ENCODE measurements at places on chromosomes 16 and 17.

DNA sequence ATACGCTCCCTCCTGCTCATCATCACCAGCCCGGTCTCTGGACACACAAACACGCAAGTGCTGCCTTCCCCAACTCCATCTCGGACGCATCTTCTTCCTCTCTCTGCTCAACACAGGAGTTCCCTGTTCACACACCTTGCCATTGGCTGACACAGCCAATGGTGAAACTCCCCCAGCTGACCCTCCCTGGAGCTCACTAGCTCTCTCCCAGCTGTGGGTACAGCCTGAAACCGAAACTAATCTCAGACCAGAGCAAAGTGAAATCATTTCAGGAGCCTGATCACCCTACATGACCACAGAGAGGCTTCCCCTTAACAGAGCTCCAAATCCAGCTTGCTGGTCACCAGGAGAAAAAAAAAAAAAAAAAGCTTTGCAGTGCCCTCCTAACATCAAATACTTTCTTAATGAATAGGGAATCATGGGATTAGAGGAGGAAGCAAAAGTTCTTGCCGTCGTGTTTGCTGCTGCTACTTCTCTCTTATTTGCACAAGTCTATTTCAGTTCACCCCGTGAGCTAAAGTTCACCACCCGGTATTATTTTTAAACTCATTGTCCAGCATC, 8.3 kb downstream of the CUEDC1 start:
- DNase-seq, result peak; percentile 40

DNA sequence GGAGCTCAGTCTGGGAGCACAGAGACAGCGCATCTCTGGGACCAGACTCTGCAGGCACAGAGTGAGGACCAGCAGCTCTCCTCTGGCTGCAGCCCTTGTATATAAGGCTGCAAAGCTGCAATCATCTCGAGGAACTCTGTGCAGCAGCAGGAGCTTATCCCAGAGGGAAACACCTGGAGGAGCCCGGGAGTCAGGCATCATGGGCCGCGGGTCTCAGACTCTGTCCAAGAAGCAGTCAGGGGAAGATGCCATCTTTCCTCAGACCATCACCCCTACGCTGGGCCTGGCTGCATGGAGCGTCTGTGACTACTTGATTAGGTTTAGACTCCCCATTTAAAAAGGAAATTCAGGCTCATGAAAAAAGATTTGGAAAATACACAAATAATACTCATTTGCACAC, 122.0 kb downstream of the IRF8 start:
- no peak for DNase-seq

DNA sequence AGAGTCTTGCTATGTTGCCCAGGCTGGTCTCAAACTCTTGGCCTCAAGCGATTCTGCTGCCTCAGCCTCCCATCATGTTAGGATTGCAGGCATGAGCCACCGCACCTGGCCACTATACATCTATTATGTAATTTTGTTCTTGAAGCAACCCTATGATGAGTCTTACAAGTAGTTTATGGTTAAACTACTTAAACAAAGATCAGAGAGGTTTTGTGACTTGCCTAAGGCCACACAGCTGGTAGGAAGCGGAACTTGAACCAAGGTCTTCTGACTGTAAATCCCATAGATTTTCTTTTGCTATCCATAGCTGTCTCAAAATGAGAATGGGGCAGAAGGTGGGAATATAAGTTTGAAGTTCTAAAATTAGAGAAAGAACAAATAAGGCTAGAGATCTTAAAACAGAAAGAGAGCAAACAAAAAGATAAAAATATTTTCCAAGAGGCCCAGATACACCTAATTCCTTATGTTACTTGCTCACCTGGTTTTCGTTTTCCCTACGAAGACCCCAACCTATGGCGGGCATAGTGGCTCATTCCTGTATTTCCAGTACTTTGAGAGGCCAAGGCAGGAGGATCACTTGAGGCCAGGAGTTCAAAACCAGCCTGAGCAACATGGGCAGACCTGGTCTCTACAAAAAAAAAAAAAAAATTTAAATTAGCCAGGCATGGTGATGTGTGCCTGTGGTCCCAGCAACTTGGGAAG, 32.4 kb downstream of the VWA3A start:
- no peak for DNase-seq

DNA sequence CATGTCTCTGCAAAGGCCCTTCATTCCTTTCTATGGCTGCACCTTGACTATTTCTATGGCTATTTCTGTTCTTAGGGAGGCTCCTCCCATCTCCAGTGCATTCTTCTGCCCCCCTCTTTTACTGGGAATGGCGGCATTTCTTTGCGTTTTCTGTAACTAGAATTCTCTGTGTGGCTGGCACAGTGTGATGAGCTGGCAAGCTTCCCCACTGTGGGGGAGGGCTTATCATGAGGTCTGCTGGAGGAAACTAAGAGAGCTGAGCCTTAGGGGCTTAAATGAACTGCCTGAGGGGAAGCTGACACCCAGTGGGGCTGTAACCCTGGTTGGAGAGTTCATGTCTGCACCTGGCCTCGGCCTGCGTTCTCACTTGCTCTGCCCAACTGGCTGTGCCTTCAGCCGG, 1.5 kb upstream of the CARD14 start:
- DNase-seq, result no peak

- no peak for DNase-seq
These were observed 1.3 kb downstream of the SAMD14 start for GRCh38 chr17:50128441-50129352.

- DNase-seq, result no peak
These were observed 25.7 kb downstream of the DEXI start for GRCh38 chr16:10916534-10916933.

- DNase-seq, result no peak
These were observed at the start of gene IRF8 for GRCh38 chr16:85898521-85899442. Gene IRF8, plus strand, starts transcription at chr16:85899162. Its CDS starts 3,854 bp downstream, at chr16:85903016.

GRCh38 chr16:26595199-26595598, 471.5 kb upstream of the C16orf82 start:
- DNase-seq, result no peak

DNA sequence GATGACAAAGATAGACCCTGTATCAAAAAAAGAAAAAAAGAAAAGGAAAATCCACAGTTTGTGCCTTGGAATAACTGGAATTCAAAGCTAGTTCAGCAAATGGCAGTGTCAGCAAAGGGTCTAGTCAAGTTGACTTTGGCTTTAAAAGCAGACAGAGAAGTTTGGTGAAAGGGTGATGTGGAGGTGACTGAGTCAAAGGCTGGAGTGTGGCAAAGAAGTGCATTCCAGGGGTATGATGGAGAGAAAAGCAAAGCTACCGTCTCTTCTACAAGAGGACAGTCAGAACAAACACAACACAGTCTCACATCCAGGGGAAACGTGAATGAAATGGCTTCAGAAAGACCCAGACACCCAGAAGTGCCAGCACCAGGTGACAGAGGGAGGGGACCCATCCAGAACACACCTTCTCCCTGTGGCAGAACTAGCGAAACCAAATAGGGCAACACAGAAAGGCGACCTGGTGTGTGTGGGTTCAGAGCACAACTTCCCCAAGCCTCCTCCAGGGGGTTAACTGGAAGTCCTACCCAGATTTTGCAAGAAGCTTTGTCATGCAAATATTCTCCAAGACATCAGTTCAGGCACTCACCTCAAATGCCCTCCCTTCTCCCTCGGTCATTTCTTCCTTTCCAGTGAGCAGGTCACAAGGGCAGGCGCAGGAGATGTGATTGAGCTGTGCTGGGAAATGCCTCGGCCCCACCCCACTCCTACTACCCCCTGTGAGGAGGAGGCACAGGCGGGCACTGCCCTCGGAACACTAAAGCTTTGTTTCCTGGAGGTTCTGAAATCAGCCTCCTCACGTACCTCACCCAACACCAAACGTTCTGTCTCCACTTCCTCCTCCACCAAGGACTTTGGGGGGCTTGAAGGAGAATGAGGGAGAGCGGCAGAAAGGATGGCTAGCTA, 481.9 kb downstream of the SOX9 start:
- peak; percentile 23 for DNase-seq

- no peak for DNase-seq
These were observed 567 bp downstream of the TMEM97 start for GRCh38 chr17:28319598-28319935.
